ENCODE measurements at places on chromosomes 12 and 14. TPM values are rescaled to one million over a fixed set of nuclear protein-coding genes. Genes with fewer than 3 reads are reported as not detected.

TMEM30B gene
- total RNA-seq = 0.86 TPM

MYF5 gene
- not detected for total RNA-seq

AKAP3 gene
- total RNA-seq = 1.7 TPM

IL22 gene
- not detected for total RNA-seq

ACOT6 gene
- total RNA-seq = not detected

CAND1 gene
- total RNA-seq = 150 TPM

NPFF gene
- total RNA-seq = not detected

PDE3A gene
- 108 TPM for total RNA-seq

SLC38A4 gene
- 0.56 TPM for total RNA-seq

NANOG gene
- not detected for total RNA-seq

MAPKAPK5 gene
- 40.0 TPM for total RNA-seq

EXOC3L4 gene
- total RNA-seq = 0.39 TPM

PRB4 gene
- not detected for total RNA-seq
